Activated CD4-positive, CD25-positive, alpha-beta regulatory T cell (primary cell): ENCODE measurements at places on chromosomes 6 and 20.

- DNase-seq, result no peak
Measured at GRCh38 chr6:12504325-12504966, 212.1 kb upstream of the PHACTR1 start.

DNA sequence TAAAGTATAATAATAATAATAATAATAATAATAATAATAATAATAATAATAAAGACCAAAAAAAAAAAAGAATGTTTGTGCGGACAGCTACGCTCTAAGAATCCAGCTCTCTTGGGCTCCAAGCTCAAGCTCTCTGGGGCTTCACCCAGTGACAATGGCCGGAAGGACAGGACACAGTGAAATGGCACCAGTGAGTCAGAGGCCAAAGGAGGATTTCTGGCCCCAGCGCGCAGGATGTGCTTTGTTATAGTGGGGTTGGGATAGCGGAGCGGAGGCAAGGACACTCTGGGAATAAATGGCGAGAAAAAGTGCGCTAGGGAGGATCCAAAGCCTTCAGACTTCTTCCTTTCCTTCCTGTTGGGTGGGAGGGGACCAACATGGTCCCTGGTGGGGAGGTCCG lies 38.2 kb downstream of the HLA-A start:
- no peak for DNase-seq

DNA sequence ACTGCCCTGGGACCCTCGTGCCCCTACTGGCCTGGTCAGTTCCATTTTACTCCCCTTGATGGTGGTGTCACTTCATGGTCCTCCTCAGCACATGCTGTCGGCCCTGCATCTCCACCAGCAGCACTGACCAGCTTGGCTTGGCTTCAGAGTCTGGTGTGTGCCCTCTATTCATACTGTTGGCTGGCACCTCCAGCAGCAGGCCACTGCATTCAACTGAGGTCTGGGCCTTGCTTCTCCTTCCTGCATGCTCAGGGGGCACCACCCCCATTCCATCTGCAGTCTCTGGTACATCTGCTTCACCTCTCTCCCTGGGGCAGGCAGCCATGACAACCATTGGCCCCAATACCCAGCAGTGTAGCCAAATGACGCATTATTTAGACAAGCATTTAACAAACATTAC lies 155.9 kb downstream of the SLC24A3 start:
- no peak for DNase-seq

GRCh38 chr6:147554281-147554680 lies 45.8 kb downstream of the SAMD5 start:
- no peak for DNase-seq

DNA sequence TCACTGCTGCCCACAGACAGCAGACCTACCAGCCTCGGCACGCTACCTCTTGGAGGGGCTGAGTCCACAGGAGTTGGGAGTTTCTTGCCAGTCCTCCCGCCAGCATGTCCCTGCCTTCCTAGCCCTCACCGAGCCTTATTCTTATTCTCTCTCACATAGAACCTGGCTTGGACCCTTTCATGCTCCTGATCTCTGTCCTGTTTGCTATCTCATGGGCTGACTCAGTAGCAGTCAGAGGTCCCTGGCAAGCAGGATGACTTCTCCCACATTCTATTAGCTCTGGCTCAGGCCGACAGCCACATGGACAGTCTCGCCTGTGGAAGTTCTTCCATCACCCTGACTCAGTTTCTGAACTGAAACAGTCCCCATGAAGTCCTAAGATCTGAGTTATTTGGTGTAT lies 313.2 kb upstream of the RNF24 start:
- no peak for DNase-seq

- no peak for DNase-seq
Measured at GRCh38 chr6:77286541-77286940, 176.8 kb downstream of the HTR1B start.

GRCh38 chr6:112288475-112288874 lies 34.1 kb upstream of the LAMA4 start:
- DNase-seq, result no peak

DNA sequence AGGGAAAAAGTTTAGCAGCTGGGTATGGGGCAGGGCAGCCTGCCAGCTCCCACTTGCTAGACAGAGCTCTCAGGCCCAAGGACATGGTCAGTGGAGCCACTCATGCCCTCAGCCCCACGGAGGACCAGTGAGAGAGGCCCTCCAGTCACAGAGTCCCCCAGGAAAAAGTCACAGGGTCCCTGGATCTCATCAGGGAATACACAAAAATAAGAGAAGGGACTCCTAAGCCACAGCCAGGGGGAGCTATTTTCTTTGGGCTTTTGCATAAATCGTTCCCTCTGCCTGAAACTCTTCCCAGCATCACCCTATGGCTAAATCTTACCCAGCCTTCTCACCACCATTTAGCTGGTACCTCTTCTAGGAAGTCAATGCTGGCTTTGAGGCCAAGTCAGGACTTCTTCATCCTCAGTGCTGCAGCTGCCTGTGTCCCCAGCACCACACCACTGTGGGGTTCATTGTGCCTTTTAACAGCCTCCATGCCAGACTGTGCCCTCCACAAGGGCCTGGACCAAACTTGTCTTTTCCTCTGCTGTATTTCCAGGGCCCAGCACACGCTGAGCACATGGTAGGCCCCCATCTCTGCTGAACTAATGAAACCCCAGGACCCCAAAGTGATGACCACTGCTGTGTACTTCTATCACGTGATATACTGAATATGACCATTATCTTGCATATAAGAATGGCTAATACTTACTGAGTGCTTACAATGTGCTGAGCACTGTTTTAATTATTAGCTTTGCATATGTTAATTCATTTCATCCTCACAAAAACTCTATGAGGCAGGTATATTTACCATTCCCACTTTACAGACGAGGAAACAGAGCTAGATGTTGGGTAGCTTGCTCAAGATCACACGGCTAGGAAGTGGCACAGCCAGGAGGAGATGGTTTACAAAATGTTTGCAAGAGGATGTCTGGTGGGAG lies 2.0 kb downstream of the ZNF335 start:
- no peak for DNase-seq
